ENCODE measurements at places on chromosomes 4 and X.

DNA sequence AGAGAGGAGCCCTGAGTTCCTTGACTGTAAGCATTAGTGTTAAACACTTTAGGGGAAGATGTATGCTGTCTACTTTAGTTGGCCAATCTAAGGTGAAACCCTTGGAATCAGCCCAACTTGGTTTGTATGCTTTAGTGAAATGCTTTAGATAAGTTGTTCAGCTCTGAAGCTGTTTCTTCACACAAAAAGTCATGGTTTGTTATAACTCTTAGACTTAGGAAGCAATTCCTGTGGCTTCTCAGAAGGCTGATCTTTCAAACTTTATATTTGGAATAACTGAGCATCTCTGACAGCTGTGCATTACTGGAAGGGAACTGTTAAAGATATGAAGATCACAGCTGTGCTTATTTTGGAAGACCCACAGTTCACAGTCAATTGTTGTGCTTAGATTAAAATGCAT is 714.1 kb downstream of the FAT4 start:
- DNase-seq, result no peak

GRCh38 chrX:66638591-66639500 is at the start of gene EDA2R:
Gene EDA2R (minus strand): TSS chrX:66639078. CDS start chrX:66616020, 23,058 bp downstream.
- peak; percentile 7 for DNase-seq

GRCh38 chr4:108431986-108432385 is 188.4 kb upstream of the RPL34 start:
- no peak for DNase-seq

GRCh38 chr4:153706519-153706918 is 22.4 kb downstream of the TLR2 start:
- DNase-seq, result no peak

All from stimulated activated CD4-positive, alpha-beta T cell treated with anti-CD3 and anti-CD28 coated beads, TNF-alpha, amount 100 ng/mL, for 24 hours (primary cell).